ENCODE measurements at places on chromosomes 3 and 15.

GRCh38 chr3:32398531-32398930, 6.9 kb downstream of the CMTM7 start:
- no peak for DNase-seq

GRCh38 chr15:57890351-57890750, 175.2 kb downstream of the ALDH1A2 start:
- DNase-seq: no peak

DNA sequence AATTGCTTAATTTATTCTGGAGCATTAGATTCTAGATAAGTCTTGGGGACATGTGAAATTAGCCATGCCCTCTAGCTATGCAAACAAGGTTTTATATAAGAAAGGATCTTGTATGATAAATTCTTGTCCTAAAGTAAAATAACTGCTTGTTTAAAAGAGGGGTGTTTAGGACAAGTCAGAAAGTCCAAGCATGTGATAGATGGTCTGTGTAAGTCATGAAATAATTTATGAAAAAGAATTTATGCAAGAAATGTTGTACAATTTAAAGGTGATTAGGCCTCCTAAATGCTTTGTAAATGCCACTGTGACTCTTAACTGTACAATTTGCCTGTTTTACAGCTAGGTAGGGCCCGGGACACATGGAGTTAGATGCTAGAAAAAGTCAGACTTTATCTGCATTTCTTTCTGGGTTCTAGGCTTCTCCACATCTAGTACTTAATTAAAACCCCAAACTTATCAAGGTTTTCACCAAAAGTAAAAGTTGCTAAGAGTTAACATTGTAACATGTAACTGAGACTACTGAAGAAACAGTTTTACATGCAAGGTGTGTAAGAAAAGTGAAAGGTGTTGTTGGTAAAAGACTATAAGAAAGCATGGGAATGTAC, 13.2 kb downstream of the LINS1 start:
- DNase-seq: no peak

DNA sequence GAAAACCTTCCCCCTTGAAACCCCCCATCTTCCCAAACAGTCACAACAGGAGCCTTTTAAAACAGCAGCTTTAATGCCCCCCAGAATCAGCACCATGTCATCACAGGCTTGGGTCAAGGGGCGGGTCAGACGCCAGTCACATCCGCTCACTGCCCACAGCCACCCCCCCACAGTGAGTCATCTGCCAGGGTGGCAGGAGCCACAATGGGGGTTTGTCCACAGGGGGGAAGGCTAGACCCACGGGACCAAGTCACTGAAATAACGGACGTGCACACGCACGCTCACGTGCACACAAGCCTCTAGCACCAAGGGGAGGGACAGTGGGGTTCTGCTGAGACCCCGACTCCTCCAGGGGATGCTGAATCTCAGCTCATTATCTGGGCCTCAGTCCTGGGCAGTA, 441 bp upstream of the UCN2 start:
- DNase-seq: no peak

GRCh38 chr3:88283242-88283592, 133.5 kb downstream of the C3orf38 start:
- no peak for DNase-seq

DNA sequence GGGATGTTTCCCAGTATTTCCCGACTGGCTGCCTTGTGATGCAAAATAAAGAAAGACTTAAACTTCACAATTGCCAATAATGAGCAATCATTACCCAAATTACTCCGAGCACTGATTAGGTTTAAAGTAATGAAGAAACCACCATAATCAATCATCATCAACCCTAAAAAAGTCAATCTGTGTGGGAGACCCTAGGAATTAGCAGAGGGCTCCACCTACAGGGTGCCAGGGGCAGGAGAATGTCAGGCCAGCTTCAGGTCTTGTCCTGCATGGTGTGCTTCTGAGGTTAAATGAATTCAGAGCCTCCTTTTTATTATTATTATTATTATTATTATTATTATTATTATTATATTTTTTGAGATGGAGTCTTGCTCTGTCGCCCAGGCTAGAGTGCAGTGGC, 478.0 kb upstream of the ARRDC4 start:
- no peak for DNase-seq

DNA sequence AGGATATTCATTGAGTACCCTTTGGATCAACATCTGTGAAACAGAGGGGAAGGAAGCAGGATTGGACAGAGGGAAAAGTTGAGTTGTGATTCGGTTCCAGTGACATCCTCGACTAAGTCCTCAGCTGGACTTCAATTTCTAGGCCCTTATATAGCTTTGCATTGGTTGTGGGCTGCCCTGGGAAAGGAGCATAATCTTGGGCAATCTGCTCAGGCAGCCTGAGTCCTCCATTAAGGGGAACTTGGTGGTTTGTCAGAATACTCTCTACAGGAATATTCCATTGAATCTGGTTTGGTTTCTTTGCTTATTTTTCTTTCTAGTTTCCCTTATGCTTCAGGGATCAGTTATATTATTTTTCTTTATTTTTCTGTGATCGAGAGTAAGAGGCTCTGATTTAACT, 94.1 kb downstream of the TCF12 start:
- no peak for DNase-seq

DNA sequence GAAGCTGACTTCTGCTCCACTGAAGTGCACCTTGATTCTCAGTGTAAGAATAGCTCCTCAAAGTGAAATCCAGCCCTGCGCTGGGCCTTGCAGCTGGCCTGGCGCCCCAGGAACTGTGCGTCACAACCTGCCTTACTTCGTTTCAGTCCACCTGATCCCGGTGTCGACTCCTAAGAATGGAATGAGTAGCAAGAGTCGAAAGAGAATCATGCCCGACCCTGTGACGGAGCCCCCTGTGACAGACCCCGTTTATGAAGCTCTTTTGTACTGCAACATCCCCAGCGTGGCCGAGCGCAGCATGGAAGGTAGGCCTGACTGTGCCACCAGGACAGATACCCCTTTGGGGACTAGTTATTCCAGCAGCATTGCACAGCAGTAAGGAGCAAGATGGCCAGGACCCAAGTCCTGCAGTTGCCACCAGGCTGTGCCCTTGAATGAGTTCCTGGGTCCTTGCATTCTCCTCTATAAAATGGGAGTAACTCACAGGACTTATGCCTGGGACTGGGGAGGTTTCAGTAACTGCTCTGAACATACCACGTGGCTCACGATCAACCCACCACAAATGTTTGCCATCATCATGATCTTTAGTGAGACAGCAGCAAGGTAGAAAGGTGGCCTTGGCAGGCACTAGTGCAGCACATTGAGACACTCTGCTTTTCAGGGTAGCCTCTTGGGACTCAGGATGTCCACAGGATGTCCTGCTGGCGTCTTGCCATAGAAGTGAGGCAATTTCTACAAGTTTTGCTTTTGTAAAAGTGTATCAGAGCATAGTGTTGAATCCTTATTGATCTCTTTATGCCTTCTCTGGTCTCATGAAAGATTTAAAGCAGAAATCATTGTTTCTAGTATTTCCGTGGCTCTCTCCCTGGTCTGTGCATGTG, 46.8 kb downstream of the PXYLP1 start:
- no peak for DNase-seq

- peak; percentile 60 for DNase-seq
Observed at GRCh38 chr3:142993958-142994442, 7.4 kb upstream of the U2SURP start.

- no peak for DNase-seq
Observed at GRCh38 chr3:183197734-183198133, 35.2 kb upstream of the LAMP3 start.

DNA sequence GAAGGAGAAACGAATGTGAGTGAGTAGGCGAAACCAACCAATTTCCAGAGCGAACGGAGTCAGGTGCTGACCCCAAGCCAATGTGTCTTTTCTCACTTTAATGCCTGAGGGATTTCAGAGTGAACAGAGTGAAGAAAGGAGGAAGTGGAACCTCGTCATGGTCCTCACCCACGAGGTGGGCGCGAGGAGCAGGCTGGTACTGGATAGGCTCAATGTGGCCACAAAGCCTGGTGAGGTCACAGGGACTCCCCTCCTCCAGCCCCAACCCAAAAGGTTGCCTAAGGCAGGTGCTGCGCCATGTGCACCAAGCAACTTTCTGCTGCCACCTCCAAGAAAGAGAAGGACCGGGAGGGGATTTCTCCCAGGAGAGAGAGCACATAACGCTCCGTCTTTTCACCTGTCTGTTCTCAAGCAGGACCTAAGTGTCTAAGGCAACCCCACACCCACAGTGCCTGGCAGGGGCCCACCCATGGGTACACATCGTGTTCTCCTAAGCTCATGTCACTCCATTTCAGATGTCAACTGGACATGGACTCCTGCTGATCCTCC, 3.8 kb downstream of the NRROS start:
- no peak for DNase-seq

DNA sequence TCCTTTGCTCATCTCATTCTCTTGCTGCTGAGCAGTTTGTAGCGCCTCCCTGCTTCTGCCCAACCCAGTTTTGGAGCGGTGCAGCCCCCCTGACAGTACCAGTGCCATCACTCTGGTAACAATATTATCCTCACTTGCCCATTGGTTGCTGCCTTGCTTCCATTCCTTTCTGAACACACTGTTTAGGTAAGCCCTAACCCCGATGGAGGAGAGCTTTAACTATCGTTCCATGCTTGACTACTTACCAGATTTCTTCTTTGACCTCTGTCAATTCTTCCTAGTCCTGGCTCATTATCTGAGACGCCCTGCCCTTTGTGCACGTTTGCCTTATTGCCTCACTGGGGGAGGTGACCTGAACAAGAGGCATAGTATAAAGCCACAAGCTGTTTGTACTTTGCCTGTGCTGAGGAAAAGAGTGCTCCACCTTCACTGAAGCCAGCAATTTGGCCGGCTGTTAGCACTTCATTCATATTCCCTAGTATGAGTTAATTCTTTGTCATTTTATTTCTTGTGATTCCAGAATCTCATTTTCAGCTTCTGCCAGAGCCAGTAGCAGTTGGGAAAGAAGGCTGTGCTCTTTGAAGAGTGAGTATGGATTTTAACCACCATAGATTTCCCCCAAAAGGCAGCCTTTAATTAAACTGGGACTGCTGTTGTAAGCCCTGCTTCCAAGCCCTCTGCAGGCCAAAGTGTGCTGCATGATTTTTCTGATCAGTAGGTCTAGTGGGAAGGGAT, 11.9 kb downstream of the ABHD6 start:
- DNase-seq: peak; percentile 22

- DNase-seq: no peak
Observed at GRCh38 chr3:179446501-179446900, 4.8 kb downstream of the GNB4 start.

- no peak for DNase-seq
Observed at GRCh38 chr3:108126348-108126747, 35.5 kb upstream of the CD47 start.

- DNase-seq: no peak
Observed at GRCh38 chr3:59717679-59718205, 667.9 kb upstream of the CFAP20DC start.

- DNase-seq: no peak
Observed at GRCh38 chr3:11465744-11466616, 177.7 kb downstream of the VGLL4 start.

- DNase-seq: no peak
Observed at GRCh38 chr15:63456258-63456657, 48.1 kb upstream of the USP3 start.

GRCh38 chr15:74978503-74978902, 16.9 kb upstream of the SCAMP5 start:
- no peak for DNase-seq

GRCh38 chr15:66864871-66865281, 162.8 kb downstream of the SMAD6 start:
- DNase-seq: no peak

GRCh38 chr15:27746401-27746955, 352.6 kb downstream of the OCA2 start:
- DNase-seq: no peak

- no peak for DNase-seq
Observed at GRCh38 chr3:127706785-127707351, 34.1 kb downstream of the ABTB1 start.

DNA sequence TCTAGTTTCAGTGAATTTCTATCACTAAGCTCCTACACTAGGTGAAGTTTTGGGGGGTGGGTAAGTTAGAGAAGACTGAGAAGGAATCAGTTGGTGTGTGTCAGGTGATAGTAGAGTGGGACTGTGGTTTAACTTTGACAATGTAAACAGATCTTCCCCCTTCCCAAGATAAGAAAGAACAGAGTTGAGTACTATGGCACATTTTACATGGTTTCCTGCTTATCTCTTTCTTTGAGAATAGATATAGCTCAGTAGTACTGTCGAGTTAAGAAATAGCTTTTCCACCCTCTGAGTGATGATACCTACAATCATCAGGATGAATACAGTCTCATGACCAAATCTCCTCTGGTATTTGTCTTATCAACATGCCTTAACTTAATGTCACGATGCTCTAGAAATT, 42.8 kb downstream of the GAP43 start:
- no peak for DNase-seq

- DNase-seq: no peak
Observed at GRCh38 chr3:134197681-134198261, 52.9 kb downstream of the RYK start.

GRCh38 chr3:48835650-48836366, 11.9 kb downstream of the PRKAR2A start:
- DNase-seq: no peak

DNA sequence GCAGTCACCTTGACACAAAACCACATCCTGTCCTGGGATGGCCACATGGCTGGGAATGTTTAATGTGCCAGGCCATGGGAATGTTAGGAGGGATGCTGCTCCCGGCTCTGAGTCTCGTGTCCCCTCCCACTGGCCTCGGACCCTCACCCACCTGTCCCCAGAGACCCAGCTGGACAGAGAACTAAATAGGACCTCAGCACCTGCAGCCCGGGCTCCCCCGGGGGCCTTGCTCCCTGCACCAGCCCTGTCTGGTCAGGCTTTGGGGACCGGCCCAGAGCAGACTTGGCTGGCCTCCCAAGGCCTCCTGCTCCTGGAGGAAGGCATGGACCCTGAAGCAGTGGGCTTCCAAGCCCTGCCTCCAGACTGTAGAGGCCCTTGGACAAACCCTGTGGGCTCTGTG, 100.0 kb upstream of the IQSEC1 start:
- DNase-seq: no peak

DNA sequence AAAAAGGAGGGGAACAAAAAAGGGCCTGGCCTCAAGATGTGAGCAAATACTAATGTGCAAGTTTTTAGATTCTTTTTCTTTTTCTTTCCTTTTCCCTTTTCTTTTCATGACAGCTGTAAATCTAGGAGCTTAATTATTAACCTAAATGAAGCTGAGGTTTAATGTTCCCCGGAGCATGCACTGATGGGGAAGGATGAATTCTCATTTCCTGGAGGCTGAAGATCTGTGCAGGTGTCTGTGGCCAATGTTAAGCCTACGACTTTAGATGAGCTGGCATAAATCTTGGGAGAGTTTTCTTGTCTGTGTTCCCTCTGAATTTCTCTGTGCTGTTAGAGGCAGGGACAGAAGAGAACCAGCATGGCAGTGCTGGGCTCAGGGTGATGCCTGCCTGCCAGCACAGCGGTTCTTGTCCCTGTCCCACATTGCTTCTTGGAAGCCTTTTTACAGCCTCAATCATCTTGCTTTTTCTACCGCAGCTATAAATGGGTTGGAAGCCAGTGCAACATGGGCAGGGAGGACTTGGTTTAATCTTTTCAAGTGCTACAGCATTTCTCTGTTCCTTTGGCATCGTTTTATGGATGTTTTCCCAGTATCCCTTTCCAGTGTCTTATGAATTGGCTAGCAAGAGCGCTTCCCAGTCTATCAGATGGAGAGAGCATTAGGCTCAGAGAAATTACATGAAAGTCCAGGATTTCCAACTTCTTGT, 119.1 kb downstream of the ATG7 start:
- DNase-seq: no peak
